ENCODE measurements at places on chromosomes 3 and 15.

DNA sequence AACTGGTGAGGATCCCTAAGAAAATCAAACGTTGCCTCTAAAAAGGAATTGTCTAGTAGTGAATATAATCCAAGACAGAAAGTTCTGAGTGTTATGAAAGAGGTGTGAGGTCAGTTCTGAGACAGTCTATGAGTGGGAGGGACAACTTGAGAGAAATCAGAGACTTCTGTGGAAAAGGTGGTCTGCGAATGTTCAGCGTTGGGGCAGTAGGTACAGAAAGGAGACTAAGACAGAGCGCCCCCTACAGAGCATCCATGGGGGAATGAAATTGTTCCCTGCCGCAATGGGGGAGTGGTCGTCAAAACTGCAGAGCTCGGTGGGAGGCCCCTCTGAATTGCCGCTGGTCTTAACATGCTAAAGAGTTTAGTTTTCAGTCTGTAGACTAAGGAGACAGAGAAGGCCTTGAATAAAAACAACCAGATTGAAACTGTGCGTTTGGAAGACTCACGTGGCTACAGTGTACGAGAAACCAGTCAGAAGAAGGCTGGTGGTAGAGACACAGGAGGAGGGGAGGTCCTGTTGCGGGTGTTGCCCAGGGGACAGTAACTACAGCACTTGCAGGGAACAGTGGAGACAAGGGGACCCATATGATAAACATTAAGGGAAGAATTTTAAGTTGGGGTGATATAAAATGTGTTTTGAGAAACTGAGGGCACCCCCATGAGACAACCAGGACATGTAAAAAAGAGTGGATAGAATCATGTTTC is 6.9 kb downstream of the TNIK start:
- DNase-seq: no peak

GRCh38 chr15:63473007-63473748 is 31.2 kb upstream of the USP3 start:
- no peak for DNase-seq

GRCh38 chr3:132236701-132237651 is 80.2 kb upstream of the ACP3 start:
- no peak for DNase-seq

- DNase-seq: no peak
Measured at GRCh38 chr3:178223876-178224275, 312.4 kb upstream of the KCNMB2 start.

DNA sequence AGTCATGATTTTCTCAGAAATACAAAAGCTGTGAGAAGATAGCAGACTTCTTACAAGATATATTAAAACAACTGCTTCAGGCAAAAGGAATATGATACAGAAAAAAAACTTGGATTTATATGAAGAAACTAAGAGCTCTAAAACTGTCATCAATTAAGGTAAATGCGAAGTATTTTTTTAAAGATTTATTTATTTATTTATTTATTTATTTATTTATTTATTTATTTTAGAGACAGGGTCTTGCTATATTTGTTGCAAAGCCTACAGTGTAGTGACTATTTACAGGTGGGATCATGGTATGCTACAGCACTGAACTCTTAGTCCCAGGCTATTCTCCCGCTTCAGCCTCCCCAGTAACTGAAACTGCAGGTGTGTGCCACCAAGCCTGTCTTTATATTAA is 274.3 kb upstream of the BCHE start:
- DNase-seq: no peak

DNA sequence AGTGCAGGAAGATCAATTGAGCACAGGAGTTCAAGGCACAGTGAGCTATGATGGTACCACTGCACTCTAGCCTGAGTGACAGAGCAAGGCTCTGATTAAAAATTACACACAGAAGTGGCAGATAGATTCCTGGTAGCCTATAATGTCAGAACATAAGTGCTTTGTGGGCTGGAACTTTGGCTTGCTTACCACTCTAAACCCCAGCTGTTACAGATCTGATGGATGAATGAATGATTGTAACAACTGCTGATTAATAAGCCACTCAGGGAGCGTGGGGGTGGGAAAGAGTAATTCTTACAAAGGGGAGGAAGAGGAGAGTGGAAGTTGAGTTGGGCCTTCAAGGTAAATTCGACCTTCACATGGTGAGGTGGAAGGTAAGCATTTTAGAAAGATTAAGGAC is 40.9 kb upstream of the PTPN23 start:
- DNase-seq: no peak

GRCh38 chr3:171165499-171165921 is 139.0 kb upstream of the SLC2A2 start:
- no peak for DNase-seq

GRCh38 chr3:2921903-2922302 is 188.3 kb downstream of the IL5RA start:
- no peak for DNase-seq

- DNase-seq: no peak
Measured at GRCh38 chr3:94127115-94127514, 64.3 kb downstream of the NSUN3 start.

- no peak for DNase-seq
Measured at GRCh38 chr3:30204126-30204525, 402.3 kb upstream of the TGFBR2 start.

GRCh38 chr3:47359323-47359722 is 21.5 kb upstream of the PTPN23 start:
- DNase-seq: no peak

GRCh38 chr3:154228561-154229216 is 95.6 kb downstream of the DHX36 start:
- no peak for DNase-seq

- no peak for DNase-seq
Measured at GRCh38 chr15:83068054-83068453, 1.0 kb upstream of the BTBD1 start.

DNA sequence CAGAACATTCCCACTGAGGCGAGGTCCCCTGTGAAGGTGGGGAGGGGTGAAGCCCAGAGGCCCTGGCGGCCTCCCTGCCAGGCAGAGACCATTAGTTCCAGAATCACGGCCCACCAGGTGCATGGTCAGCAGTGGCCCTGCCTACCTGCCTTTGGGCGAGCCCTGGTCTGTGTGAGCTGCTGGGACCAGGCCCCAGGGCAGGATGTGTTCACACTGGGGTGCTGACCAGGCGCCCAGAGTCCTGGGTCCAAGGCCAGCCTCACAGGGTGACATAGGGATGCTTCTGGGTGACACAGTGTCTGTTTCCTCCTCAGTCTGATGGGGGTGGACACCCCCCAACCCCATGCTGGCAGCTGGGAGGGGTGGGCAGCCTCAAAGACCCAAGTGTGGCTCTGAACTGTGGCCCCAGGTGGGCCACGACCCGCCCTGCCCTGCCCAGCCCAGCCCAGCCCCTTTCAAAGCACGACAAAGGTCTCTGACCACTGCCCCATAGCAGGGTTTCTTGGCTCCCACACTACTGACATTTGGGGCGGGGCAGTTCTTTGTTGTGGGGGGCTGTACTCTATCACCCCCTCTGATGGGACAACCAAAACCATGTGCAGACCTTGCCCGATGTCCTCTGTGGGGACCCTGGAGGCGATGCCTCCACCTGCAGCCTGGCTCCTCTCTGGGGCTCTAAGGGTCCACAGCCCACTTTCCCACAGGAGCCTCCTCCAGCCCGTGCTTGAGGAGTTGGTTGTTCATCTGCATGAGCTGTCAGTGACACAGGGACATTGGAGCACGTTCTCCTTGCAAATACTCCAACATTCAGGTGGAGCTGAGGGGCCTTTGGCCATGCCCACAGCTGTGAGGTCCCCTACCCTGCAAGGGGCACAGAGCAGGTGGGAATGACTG is 44.8 kb upstream of the SLC41A3 start:
- no peak for DNase-seq

DNA sequence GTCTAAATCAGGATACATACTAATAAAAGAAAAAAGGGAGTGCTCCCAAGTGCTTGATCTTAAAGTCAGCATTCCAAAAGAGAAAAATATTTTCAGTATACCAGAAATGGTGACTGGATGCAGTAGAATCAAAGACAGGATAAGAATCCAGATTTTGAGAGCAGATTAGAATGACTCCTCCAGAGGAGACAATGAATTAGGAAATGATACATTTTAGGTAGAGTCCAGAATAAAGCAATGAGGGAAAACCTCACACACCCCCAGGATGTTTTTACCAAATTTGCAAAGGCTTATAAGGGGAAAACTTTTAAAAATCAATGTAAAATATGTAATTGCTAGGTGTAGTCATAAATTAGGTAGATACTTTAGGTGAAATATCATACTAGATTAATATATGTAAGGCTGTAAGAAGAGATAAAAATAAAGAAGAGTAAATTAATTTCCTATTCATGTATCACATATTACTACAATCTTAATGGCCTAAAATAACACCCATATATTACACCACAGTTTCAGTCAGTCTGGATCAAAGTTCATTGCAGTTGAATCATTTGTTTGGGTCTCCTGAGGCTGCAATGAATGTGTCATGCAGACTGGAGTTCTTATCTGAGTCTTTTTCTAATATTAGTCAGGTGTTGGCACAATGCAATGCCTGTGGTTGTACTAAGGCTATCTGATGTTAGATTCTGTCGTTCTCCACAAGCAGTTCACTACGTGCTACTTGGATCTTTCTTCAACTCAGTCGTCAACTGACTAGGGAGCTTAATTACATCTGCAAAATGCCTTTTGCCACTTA is 547.8 kb upstream of the EPHA6 start:
- no peak for DNase-seq

- no peak for DNase-seq
Measured at GRCh38 chr3:141940194-141940776, 63.8 kb downstream of the ATP1B3 start.

- DNase-seq: no peak
Measured at GRCh38 chr3:170778240-170779217, 91.5 kb downstream of the RPL22L1 start.

DNA sequence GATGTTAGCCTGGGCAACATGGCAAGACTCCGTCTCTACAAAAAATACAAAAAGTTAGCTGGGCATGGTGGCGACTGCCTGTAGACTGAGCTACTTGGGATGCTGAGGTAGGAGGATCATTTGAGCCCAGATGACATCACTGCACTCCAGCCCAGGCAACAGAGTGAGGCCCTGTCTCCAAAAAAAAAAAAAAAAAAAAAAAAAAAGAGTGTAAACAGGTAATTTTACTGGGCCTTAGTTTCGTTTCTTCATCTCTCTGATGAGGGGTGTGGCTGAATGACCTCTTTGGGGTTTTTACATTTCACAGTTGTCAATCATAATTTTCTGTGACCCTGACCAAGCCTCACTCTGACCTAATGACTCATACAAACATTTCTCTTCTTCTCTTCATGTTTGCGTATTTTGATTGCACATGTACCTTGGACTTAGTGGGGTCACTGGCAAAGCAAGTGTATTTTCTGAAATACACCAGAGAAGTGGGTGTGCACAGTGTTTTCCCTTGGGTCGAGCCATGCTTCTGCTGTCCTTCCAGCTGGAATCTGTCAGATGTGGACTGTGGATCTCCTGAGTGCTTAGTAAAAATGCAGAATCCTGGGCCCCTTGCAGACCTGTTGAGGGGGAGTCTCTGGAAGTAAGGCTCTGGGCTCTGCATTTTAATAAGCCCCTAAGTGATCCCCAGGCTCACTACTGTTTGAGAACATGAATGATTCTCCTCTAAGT is 140.5 kb downstream of the FNDC3B start:
- no peak for DNase-seq

GRCh38 chr3:173617490-173617889 is 219.9 kb downstream of the NLGN1 start:
- no peak for DNase-seq

GRCh38 chr15:60869851-60870250 is 359.3 kb downstream of the RORA start:
- no peak for DNase-seq

- DNase-seq: no peak
Measured at GRCh38 chr3:36920884-36921567, 23.8 kb downstream of the TRANK1 start.

- no peak for DNase-seq
Measured at GRCh38 chr15:97124790-97125189, 794.3 kb downstream of the NR2F2 start.

DNA sequence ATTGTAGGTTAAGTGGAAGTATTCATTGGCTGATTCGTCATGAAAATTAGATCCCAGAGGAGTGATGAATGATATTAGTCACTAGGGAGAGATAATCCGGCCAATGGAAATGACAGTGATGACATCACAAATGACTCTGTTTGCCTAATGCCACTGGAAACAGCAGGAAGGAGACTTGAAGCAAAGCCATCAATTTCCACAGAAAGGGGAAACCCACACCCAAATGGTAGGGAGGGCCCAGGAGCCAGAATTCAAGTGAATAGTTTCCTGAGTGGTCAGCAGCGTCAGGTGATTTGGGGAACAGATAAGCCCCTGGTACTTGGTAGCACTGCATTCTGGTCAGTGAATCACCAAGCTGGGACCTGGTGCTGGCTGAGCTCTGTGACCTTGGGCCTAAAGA is 3.3 kb upstream of the ADAMTS9 start:
- DNase-seq: no peak

- no peak for DNase-seq
Measured at GRCh38 chr15:40354408-40355171, 3.4 kb upstream of the DISP2 start.

- no peak for DNase-seq
Measured at GRCh38 chr3:123084738-123085237, 18.0 kb downstream of the PDIA5 start.

GRCh38 chr3:195932418-195933043 is 24.2 kb upstream of the TNK2 start:
- no peak for DNase-seq

DNA sequence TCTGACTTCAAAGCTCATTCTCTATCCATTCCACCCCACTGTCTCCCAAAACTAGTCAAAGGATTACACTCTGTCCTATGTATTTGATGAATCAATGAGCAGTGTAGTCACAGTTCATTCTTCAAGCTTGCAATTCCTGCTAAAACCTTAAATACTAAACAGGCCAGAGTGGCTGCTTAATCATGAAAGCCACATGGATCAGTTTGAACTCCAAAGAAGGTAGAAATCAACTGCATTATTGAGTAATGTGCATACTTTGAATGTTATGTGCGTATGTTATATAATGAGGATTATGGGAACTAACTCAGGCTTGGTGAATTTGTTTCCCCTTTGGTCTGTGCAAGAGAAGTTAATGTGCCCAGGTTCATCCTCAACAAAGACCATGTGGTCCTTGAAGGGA is 45.4 kb downstream of the PRICKLE2 start:
- DNase-seq: no peak

DNA sequence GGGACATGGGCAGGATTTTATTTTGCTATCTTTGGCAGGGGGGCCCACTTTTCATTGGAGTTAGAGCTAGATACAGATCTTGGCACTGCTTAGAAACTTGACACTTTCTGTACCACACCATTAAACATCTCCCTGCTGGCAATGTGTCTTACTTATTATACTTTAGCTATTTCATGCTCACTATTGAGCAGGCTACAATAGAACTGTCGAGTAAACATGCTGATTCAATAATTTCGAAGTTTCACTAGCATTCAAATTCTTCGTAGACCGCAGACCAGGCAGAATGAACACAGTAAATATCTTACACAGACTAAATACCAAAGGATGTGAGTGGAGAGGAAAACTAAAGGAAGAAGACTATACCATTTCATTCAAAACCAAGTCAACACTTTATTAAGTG is 180.8 kb downstream of the UNC13C start:
- DNase-seq: no peak

GRCh38 chr15:70243686-70244540 is 146.2 kb upstream of the TLE3 start:
- DNase-seq: no peak

Measured in GM19239 (cell line).